CD4-positive, alpha-beta T cell treated with Interleukin-1 beta for 1 hour (primary cell): ENCODE measurements at places on chromosomes 4 and X.

GRCh38 chr4:184824081-184824775, 1.5 kb downstream of the ACSL1 start:
- DNase-seq: no peak

- DNase-seq: peak; percentile 24
These were observed 21.1 kb downstream of the ACOX3 start for GRCh38 chr4:8419222-8420041.

DNA sequence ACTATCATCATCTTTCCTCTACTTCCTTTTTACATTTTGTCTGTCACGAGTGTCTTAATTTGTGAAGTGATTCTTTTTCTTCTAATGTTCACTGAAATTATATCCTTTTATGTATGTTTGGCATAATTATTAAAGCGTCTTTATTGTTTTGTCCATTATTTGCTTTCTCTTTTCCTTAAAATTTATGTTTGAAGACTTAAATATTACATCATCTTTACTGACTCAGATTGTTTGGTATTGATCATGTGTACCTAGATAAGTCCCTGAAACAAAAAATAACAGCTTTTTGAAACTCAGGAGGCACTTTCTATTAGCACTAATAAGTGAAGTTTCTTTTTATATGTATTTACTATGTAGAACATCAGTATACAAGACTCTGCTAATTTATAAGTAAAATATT, 120.1 kb downstream of the RAP1GDS1 start:
- no peak for DNase-seq

DNA sequence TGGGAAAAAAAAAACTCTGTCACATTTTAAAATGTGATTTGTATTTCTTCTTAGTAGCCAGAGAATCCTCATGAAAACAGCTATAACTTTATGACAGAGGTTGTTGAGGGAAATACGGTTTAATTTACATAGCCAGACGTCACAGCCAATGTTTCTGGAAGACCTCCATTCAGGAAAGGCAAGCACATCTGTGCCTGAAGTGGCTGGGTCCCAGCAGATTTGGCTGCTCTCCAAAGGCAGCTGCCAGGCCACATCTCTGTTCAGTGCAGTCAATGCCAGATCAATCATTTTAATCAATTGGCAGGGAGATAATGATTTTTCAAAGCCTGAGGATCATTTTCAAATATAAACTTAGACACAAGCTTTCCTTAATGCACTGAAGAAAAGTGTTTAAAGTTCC, 86.5 kb upstream of the ZIC3 start:
- no peak for DNase-seq

- no peak for DNase-seq
These were observed 498.1 kb upstream of the FSTL5 start for GRCh38 chr4:162661913-162662312.

DNA sequence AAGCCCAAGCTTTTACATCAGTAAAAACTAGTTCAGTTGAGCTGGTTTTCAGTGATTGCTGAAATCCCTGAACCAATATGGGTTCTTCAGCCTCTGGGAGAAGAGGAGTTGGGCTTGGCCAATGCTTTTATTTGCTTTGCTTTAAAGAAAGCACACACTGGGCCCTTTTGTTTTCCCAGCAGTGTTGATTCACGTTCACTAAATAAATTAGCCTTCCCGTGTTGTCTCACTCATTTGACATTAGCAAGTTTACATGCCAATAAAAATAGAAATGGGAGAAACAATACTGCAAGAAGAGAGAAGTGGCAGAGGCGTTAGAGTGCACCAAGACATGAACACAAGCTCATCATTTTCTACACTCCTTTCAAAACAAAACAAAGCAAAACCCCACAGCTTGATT, 136.2 kb downstream of the SHROOM3 start:
- DNase-seq: no peak

DNA sequence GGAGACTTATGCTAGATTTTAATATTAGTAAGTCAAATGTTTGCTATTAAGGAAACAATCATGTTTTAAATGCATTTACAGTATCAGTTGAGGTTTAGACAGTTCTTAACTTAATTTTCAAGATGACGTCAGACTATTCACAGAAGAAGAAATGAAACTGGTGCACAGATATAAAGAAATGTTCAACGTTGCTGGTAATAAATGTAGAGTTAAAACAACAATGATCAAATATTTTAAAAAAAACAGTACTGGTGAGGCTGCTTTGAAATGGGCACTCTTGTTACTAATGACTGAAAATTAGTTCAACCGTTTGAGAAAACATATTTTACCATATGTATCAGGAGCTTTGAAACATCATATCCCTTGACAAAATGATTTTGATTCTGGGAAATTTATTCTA, 44.2 kb downstream of the ABHD18 start:
- no peak for DNase-seq
